Stimulated activated CD8-positive, alpha-beta memory T cell treated with anti-CD3 and anti-CD28 coated beads, Interleukin-4, amount 100 ng/mL, for 24 hours (primary cell): ENCODE measurements at places on chromosomes 6 and 20.

DNA sequence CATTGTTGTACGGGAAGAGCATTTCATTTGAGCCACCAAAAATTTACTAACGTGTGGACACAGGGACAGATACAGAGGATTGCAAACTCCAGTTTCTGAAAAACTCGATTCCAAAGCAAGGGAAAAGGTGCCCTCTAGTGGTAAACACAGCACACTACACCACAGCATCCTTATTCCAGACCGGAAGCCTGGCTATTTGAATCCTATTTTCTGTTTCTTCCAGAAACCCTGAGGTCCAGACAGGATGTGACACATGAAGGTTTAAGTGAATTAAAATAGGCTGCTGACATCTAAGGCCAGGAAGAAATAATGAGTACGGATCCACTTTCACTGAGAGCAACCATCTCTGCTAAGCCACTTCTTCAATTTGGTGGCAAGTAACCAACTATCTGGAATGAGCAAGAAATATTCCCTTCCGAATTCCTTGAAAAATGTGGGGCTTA, 31.8 kb upstream of the GMPR start:
- no peak for DNase-seq

GRCh38 chr6:4404415-4404814, 269.0 kb upstream of the ECI2 start:
- DNase-seq: no peak

- no peak for DNase-seq
These were observed 92.2 kb upstream of the RSPO3 start for GRCh38 chr6:127026247-127026646.

DNA sequence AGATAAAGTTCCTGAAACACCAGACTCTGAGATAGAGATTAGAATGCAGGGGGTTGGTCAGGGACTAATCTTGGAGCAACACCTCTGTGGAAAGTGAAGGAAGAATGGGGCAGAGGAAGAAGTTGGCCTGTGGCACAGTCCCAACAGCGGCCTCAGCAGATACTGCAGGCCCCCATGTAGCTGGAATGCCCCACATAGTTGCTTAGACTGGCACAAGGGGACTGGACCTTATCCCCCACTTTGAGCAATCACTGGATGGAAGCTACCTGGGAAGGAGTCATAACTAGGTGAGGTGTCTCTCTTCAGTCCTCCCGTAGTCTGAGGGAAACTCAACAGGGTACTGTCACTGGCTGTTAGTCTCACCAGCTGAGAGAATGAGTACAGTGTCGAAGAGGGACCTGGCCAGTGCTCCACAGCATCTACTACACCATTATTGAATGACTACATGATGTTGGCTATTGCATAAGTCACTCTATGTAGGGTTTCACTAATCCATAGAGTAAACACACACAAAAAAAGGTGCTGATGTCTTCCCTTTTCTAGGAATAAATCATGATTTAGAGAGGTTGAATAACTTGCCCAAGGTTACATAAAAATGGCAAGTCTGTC, 47.5 kb downstream of the ADGRG6 start:
- DNase-seq: no peak

DNA sequence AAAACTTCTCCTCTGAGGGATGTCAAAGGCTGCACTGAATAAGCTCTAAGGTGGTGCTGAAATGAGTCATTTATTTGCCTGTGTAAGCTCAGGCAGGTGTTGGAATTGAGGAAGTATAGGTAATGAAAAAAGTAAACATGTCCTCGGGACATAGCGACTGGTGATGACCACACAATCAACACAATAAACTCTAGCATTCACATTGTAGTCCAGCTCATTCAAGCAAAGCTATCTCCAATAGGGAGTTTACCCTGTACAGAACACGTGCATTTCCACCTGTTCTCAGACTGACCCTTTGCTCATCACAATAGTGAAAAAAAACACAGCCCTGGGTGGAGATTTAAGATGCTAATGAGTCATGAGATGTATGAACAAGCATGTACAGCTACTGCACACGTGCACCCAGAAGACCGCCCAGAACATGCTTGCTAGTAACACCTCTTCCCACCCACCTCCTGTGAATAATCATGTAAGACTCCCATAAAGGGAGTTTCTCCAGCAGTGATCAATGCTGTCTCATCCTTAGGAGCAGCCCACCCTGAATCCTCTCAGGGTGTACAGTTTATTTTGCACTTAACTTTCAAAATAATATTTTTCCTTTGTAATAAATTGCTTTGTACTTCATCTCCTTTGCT, 33.0 kb upstream of the POU5F1 start:
- peak; percentile 42 for DNase-seq

- DNase-seq: no peak
These were observed 315.1 kb upstream of the PRND start for GRCh38 chr20:4406627-4407026.

DNA sequence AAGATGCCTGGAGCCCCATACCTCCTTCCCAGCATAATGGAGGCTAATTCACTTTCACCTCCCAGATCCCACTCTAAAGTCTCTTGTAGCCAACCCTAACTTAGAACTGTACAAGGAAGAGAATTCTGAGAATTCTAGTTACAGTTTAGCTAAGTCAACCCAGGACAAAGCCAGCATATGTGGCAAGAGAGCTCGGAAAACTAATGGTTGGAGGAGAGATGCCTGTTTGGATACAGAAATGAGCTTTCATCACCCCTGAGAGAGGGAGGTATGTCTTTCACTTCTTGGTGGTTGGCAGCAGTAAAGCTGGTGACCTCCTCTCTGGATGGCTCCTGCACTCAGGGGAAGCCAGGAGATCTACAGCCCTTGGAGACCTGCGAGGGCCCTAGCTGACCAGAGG, 252.6 kb upstream of the SUPT3H start:
- no peak for DNase-seq

DNA sequence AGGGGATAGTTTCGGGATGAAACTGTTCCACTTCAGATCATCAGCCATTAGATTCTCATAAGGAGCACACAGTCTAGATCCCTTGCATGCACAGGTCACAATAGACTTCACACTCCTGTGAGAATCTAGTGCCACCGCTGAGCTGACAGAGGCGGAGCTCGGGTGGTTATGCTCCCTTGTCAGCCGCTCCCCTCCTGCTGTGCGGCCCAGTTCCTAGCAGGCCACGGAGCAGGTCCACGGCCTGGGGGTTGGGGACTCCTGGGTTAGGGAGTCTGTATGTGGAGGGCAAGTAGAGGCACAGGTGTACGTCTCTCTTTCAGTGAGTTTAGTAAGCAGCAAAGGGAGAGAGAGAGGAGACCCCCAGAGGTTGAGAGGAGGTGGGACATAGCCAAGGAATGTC, 30.5 kb upstream of the MDFI start:
- DNase-seq: no peak

DNA sequence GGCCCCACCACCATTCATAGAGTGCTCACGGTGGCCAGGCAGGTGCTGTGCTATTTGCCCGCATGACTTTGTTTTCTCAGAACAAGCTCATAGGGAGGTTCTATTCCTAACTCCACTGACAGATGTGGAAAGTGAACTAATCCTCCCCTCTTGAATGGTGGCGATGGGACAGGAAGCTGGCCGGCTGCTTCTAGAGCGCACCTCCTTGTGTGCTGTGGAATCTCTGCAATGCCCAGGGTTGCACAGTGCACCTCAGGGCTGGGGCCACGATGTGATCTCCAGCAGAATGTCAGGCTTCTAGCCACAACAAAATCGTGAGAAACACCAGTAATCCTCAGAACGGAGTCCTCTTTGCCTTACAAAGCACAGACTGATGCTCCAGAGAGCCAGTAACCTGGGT, 53.8 kb upstream of the SLC22A23 start:
- DNase-seq: no peak

GRCh38 chr20:25859649-25860530, 163.2 kb upstream of the ZNF337 start:
- peak; percentile 57 for DNase-seq

- no peak for DNase-seq
These were observed 608.4 kb downstream of the HDGFL1 start for GRCh38 chr6:23177806-23178205.

GRCh38 chr6:117477988-117478852, 4.3 kb upstream of the DCBLD1 start:
- no peak for DNase-seq

DNA sequence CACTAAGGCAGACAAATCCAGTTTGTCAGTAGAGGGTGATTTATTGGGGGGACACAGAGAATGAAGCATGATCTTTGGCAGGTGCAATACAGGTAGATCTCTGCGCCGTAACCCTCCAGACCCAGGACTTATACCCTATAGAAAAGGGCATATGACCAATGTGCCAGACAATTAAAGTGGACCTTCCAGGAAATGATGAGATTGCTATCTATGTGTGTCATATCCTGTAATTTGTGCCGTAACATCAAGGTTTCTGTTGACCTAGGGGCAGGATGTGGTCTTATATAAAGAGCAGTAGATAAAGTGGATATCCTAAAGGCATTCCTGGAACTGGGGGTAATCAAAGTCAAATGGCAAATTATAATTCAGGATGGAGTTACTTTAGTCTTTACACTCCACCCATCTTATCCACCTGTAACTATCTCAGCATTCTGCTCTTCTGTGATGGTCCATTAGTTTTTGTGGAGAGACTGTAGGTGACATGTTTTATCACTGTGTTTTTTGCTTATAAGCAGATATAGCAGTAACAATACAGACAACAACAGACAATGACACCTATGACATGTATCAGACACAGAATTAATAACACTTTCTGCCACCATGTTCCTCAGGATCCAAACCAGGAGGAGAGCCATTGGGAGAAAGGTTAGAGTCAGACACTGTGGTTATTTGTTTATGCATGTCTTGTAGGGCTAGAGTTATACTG, 43.1 kb upstream of the ZNF337 start:
- DNase-seq: no peak

DNA sequence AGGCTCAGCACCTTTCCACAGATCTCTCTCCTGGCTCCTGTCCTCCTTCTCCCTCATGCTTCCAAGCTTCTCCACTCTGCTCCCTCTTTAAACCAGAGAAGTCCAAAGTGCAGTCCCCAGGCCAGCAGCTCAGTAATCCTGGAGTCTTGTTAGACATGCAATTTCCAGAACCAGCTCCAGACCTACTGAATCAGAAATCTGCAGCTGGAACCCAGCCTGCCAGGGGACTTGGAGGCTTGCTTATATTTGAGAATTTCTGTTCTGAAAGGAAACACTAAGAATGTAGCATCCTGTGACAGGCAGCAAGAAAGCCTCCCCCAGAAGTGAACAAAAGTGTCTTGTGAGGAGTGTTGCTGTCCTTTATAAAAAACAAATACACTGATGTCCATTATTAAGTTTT, 438.1 kb downstream of the BCKDHB start:
- no peak for DNase-seq

DNA sequence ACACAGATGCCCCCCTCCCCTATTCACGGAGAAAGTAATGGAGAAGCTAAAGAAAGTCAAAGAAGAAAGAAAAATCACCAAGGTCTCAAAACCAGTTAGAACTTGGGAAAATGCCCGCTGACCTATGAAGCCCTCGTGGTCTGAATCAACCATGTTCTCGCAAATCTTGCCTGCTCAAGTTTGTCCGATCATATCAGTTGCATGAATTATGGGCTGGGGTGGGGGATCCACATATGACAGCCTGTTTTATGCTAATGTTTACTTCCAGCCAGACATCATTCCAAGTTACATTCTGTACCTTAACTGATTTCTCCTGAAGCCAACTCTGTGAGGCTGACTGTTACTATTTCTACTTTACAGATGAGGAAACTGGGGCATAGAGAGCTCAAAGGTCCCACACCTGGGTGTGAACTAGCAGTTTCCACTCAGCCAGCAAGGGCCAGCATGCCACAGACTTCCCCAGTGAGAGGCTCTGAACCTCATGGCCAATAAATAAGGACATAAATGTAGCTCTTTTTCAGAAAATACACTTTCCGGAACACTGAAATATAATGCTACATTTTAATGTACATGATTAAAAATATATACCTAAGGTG, 2.1 kb downstream of the RNASET2 start:
- DNase-seq: no peak

GRCh38 chr6:159376516-159377158, 207.4 kb downstream of the FNDC1 start:
- DNase-seq: no peak

- no peak for DNase-seq
These were observed 4.3 kb downstream of the VAPB start for GRCh38 chr20:58393299-58393698.

DNA sequence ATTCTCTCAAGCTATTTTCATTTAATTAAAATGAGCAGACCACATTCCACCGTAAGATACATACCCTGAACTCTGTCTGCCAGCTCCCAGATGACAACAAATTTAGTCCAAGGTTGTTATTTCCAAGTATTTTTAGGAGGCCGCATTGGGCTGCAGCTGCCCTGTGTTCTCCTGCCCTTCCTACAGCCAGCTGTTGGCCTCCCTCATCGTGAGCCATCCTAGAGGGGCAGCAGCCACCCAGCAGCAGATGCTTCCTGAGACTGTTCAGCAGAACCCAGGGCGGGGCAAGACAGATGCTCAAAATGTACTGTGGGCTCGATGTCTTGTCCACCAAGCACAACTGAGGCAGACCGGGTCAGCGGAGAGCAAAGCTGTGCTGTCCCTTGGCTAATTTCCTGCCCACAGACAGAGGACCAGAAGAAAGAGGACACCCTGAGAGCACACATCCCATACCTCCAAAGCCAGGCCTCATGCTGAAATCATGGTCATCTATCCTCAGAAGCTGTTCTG, 16.4 kb downstream of the GABRR1 start:
- no peak for DNase-seq

- DNase-seq: no peak
These were observed 460.9 kb upstream of the KHDRBS2 start for GRCh38 chr6:62746968-62747367.

DNA sequence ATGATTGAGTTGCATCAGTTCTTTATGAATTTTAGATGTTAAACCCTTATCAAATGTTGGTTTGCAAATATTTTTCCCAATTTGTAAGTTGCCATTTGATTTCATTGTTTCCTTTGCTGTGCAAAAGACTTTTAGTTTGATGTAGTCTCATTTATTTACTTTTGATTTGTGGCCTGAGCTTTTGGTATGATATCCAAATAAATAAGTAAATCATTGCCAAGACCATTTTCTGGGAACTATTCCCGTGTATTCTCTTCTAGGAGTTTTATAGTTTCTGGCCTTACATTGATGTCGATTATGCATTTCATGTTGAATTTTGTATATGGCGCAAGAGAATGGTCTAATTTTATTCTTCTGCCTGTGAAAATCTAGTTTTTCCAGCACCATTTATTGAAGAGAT, 13.4 kb downstream of the AIG1 start:
- no peak for DNase-seq

GRCh38 chr20:4488407-4489339, 233.0 kb upstream of the PRND start:
- no peak for DNase-seq

- DNase-seq: no peak
These were observed 172.9 kb upstream of the UST start for GRCh38 chr6:148573922-148574321.

- no peak for DNase-seq
These were observed 36.6 kb downstream of the GMPR start for GRCh38 chr6:16274885-16275589.

GRCh38 chr20:45293041-45294002, 13.3 kb upstream of the RBPJL start:
- DNase-seq: peak; percentile 77

DNA sequence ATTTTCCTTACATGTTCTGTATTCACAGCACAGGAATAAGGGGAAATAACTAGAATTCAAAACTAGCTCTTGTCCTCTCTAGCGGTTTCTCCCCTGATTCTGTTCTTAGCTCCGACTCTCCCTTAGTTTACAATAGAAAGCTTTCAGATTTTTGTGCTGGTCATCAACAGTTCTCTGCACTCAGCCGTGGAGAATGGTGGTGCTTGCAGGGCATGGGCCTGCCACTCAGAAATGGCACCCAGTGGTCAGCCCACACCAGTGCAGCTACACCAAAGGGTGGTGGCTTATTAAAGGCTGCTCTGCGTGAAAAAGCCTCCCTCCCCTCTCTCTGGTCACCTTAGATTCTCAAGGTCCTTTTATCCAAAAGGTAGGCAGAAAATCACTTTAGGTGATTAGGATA, 123.5 kb downstream of the SASH1 start:
- DNase-seq: no peak
